ENCODE measurements at places on chromosomes 1 and 21. TPM values are rescaled to one million over a fixed set of nuclear protein-coding genes. Genes with fewer than 3 reads are reported as not detected.

DNA sequence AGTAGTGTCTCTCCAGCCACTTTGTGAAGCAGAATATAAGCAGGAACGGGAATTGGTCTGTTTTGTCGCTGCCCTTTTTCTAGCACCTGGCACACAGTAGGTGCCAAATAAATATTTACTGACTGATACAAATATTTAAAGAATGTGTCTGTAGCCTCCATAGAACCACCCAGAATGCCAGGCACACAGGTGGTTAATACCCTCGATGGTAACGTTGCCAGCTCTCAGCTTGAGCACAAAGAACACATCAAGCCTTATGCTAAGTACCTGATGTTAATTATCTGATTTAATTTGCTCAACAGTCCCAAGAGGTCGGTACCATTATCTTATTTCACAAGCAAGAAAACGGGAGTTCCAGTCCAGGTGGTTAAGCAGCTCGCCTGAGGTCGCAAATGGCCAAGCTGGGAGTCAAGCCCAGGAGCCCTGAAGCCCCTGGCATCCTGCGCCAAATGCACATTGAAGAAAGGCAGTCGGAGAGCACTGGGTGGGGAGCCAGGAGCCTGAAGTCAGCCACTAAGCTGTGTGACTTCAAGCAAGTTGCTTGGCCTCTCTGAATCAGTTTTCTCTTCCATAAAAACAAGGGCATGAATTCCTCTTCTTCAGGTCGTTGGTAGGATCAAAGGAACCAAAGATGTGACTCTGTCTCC is 26.4 kb downstream of the HSPG2 start:
- no peaks in the 10 kb centered on the region for H3K36me3 ChIP-seq
- no peaks in the 10 kb centered on the region for H3K27me3 ChIP-seq
- H3K27ac ChIP-seq = no peak overlapping the region
- H3K4me3 ChIP-seq = no peak overlapping the region
- peaks cover 13% of the 10 kb centered on the region for H3K4me1 ChIP-seq

DNA sequence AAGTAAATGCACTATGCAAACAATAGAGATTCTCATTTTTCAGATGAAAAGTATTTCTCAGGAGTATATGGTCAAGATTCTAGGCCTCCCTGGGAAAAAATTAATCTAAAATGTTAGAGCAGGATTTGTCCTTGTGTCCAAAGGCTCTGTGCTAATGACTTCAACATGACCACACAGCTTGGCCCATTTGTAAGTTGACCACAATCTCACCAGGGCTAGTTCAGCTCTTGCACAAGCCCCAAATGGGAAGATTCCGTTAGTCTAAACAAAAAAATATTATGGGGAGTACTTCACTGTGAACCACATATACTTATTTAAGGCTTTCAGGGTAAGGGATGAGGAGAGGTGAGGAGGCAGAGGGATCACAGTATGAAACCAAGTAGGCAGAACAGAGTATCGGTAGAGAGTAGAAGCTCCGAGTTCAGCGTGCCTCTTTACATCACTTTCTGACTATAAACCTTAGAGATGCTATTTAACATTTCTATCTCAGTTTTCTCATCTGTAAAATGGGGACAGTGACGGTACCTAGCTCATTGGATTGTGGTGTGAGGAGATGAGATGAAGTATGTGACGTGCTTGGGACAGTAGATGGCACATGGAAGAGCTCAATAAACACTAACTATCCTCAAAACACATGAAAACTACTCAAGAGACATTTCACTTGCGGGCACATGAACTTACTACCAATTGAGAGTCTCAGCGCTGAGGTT is 37.8 kb upstream of the CTTNBP2NL start:
- peaks cover 10% of the 10 kb centered on the region for H3K4me1 ChIP-seq
- no peaks in the 10 kb centered on the region for H3K27me3 ChIP-seq
- H3K36me3 ChIP-seq = peaks cover 5% of the 10 kb centered on the region
- no peak overlapping the region for H3K27ac ChIP-seq
- DNase-seq = no peak

DNA sequence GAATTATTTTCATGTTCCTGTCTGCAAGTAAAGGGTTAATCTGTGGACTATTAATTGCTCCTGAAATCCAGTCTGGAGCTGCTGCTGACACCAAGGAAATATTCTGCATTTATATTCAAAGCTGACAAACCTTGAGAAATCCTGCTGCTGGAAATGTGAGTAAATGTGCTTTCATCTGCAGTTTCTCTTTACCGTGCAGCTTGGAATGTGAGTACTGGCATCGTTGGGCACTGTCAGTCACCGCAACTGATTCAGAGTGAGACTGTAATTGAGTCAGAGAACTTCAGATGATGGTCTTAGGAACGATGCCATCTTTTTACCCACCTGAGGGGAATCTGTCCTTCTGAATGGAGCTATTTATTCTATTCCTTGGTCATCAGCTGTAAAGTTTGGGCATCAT is 420.6 kb downstream of the SIPA1L2 start:
- H3K27me3 ChIP-seq = no peaks in the 10 kb centered on the region
- H3K36me3 ChIP-seq = no peaks in the 10 kb centered on the region
- DNase-seq = no peak
- H3K4me3 ChIP-seq = no peak overlapping the region
- H3K4me1 ChIP-seq = peaks cover 12% of the 10 kb centered on the region
- H3K27ac ChIP-seq = no peak overlapping the region

DNA sequence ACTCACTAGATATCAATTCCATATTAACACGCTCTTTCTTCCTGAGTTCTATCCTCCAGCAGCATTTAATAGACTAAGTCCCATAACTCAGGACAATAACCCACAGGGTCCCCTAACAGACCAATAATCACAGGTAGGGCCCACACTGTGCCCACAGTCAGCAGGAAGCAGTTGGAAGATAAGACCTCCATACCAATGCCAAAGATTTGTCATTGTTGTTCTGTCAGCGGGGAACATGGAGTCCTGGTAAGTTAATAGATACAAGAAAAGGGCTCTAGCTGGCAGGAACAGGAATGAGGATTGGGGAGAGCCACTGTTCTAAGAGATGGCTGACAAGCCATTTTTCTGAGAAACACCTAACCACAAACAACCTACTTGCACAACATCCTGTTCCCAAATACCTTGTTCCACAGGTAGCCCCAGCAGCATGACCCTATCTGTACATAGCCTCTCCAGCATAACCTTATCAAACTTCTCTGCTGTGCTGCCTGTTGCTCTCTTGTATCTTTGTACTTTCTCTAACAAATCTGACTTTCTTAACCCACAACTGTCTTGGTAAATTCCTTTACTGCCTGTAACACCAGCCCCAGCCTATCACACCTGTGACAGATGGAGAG is 142.0 kb upstream of the KCNJ15 start:
- peaks cover 7% of the 10 kb centered on the region for H3K27me3 ChIP-seq
- H3K4me1 ChIP-seq = no peaks in the 10 kb centered on the region

- no peaks in the 10 kb centered on the region for H3K4me1 ChIP-seq
- no peak for DNase-seq
- no peaks in the 10 kb centered on the region for H3K36me3 ChIP-seq
- peaks cover 6% of the 10 kb centered on the region for H3K27me3 ChIP-seq
Measured at GRCh38 chr1:47948126-47948525, 49.1 kb downstream of the TRABD2B start.

DNA sequence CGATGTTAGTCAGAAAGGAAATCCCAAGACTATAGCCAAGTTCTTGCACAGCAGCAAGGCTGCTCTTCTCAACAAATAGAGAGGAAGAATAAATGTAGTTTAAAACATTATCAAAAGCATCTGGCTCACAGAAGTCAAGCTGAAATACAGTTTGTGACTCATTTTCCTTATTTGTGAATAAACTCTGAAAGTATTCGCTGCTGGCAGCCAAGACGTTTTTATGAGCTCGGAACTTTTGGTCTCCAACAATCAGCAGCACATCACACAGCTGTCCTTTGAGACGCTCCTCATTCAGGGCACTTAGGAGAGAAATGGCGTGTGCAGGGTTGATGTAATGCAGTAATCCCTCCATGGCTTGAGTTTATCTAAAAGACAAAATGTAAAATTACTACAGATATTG is 16.4 kb downstream of the ZBTB21 start:
- H3K27ac ChIP-seq = no peak overlapping the region
- no peak for DNase-seq
- H3K36me3 ChIP-seq = peaks cover 46% of the 10 kb centered on the region
- no peaks in the 10 kb centered on the region for H3K27me3 ChIP-seq

GRCh38 chr21:37753122-37753599 is 163.1 kb downstream of the KCNJ6 start:
- peak; percentile 34 for DNase-seq
- peaks cover 30% of the 10 kb centered on the region for H3K4me1 ChIP-seq
- no peak overlapping the region for H3K4me3 ChIP-seq
- H3K36me3 ChIP-seq = no peaks in the 10 kb centered on the region
- H3K27me3 ChIP-seq = peaks cover 10% of the 10 kb centered on the region

DNA sequence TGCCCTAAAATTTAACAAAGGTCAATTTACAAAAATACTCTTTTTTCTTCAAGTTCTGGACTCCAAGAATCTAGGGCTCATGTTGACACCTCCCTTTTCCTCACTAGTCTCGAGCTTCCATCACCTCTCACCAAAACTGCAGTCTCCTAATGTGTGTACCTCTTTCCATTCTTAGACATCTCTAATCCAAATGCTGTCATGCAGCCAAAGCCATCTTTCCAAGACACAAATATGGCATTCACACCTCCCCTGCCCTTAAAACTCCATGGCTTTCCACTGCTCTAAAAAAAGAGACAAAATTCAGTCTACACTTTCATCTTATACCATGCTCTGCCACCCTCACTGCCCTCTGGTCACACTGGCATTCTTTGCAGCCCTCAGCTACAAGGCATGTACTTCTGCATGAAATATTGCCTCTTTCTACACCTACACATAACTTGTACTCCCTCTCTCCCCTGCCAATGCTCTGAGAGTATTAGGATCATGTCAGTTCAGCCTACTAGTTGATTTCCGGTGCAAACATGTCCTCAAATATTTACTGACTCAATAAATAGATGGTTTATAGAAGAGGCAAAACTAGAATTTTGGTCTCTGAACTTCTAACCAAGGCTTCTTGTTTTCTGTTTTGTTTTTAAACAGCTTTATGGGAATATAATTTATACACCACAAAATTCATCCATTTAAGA is 26.9 kb downstream of the ADSS2 start:
- H3K27me3 ChIP-seq = no peaks in the 10 kb centered on the region
- DNase-seq = no peak
- H3K27ac ChIP-seq = no peak overlapping the region
- peaks cover 1% of the 10 kb centered on the region for H3K4me1 ChIP-seq
- H3K4me3 ChIP-seq = no peak overlapping the region

DNA sequence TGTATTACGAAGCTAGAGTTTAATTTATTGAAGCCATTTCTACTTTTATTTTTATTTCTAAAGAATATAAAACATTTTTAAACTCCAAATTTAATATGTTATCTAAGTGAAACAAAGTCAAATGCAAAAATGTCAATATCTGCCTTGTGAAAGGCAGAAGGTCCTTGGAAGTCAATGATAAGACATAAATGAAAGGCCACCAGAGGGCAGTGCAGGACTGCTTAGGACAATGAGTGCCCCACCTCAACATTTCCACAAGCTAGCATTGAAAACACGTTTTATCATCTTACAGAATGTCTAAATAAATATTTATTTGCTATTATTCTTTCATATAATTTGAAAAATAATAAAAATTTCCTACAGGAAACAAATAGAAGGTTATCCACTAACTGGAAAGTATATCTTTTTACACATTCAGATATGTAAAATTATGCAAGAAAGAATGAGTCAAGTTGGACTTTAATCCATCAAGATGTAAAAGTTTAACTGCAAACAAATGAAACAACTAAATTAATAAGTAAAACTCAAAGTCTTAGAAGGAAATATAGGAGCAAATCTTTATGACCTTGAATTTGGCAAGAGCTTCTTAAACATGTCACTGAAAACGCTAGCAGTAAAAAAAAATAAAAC is 140.1 kb upstream of the FMN2 start:
- no peak overlapping the region for H3K27ac ChIP-seq
- no peaks in the 10 kb centered on the region for H3K4me1 ChIP-seq
- H3K36me3 ChIP-seq = no peaks in the 10 kb centered on the region
- no peak overlapping the region for H3K4me3 ChIP-seq
- peak; percentile 71 for DNase-seq
- no peaks in the 10 kb centered on the region for H3K27me3 ChIP-seq

DNA sequence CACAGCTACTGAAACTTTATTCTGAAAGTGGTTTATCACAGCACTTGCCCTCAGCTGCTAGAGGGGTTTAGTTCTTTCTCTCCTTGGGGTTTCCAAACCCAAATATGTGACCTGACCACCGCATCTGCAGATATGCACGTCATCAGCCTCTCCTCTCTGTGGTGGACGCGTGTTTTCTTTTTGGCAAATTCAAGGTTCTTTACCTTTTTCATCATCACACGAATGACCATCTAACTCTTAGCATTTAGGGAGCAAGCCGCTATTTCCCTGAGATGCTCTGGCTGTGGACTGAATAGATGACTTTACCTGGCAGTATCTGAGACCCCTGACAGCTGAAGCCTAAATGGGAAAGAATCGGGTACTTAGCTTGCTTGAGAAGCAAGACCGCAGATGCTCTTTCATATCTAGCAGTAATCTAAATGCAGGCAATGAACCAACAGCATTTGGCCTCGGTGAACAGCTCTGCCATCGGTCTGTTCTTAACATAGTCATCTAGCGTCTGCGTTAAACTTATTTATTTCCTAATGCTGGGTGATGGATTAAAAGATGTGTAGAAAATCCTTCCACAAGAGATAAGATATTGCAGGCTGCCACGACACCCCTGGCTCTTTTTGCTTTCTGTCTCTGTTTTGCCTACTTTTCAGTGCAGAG is 463.4 kb downstream of the CAMTA1 start:
- DNase-seq = no peak
- H3K4me1 ChIP-seq = peaks cover 11% of the 10 kb centered on the region
- H3K27me3 ChIP-seq = peaks cover 2% of the 10 kb centered on the region
- no peak overlapping the region for H3K27ac ChIP-seq
- H3K36me3 ChIP-seq = no peaks in the 10 kb centered on the region
- H3K4me3 ChIP-seq = no peak overlapping the region

DNA sequence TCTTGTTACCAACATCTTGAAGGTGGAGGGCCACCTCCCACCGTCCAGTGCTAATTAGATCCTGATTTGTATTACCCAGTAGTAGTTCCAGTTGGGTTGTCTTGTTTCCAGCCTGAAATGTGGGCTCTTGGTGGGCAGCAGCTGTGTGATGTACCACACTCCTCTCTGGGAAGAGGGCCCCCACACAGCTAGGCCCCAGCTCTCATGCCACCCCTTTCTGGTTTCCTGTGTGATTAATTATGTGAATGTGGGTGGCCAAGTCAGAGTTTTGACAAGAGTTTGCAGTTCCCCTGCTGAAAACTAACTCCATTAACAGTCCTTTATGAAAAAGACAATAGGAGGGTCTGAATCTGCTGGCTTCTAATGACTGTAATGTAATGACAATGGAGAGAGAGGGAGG is 3.8 kb downstream of the HMGB4 start:
- H3K27ac ChIP-seq = no peak overlapping the region
- no peaks in the 10 kb centered on the region for H3K4me1 ChIP-seq
- no peak for DNase-seq
- no peak overlapping the region for H3K4me3 ChIP-seq
- no peaks in the 10 kb centered on the region for H3K36me3 ChIP-seq

GRCh38 chr1:93419344-93419743 is 28.6 kb upstream of the FNBP1L start:
- no peaks in the 10 kb centered on the region for H3K27me3 ChIP-seq
- H3K27ac ChIP-seq = no peak overlapping the region
- no peak for DNase-seq
- no peaks in the 10 kb centered on the region for H3K4me1 ChIP-seq
- H3K4me3 ChIP-seq = no peak overlapping the region

- no peaks in the 10 kb centered on the region for H3K27me3 ChIP-seq
- no peaks in the 10 kb centered on the region for H3K4me1 ChIP-seq
- DNase-seq = peak; percentile 27
- no peak overlapping the region for H3K27ac ChIP-seq
- H3K4me3 ChIP-seq = no peak overlapping the region
Measured at GRCh38 chr21:35940074-35940927, 120.0 kb downstream of the SETD4 start.

Gene OR2L3
- total RNA-seq = 0.15 TPM

Gene MYBPHL
- total RNA-seq = 0.64 TPM

Gene PGD
- 304 TPM for total RNA-seq

Gene SLC22A15
- 49.4 TPM for total RNA-seq

Gene KRTAP13-2
- not detected for total RNA-seq

Measured in glutamatergic neuron (in vitro differentiated cells).